ENCODE measurements at places on chromosomes 4 and X.
A peak's percentile ranks its signal among the peaks of the same experiment; 100 is the strongest.

DNA sequence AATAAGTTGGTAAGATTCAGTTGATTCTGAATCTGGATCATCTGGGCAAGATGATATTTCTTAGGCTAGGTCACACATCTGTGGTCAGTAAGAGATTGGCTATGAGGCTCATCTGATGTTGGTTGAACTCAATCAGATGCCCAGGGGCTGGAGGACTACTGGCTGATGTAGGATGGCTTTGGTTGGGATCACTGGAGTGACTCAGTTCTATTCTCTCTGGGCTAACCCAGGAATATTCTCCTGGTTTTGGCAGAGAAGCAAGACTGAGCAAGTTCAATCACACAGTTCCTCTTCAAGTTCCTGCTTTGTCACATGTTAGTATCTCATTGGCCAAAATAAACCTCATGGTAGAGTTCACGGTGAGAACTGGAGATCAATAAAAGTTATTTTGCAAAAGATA is 902.3 kb upstream of the SLIT2 start:
- DNase-seq, result no peak

DNA sequence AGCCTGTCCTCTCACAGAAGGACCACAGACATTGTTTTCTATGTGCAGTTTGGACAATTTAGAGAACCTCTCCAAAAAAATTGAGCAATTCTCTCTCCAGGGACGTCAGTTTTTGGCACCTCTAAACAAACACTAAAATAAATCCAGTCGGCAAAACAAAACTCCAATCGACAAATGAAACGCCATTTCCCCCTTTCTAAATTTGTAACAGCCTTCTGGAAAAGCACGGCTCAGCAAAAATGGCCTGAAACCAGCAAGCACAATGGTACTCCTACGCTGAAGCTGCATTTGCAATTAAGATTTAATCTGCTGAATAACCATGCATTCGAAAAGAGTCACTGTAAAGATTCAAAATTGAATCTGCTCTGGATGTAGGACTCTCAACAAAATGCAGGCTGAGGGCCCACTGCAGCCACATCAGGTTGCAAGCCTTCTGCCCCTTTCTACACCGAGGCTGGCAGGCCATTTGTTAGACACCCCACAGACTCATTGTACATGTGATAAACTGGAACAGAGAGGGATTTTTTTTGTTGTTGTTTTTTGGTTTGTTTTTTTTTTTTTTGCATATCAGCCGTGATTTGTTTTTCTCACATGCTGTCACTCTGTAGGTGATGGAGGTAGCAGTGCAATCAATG is 79.9 kb upstream of the MAP3K15 start:
- peak; percentile 56 for DNase-seq

- no peak for DNase-seq
These were observed 12.4 kb upstream of the FRYL start for GRCh38 chr4:48792348-48793006.

- no peak for DNase-seq
These were observed 17.5 kb downstream of the PRSS12 start for GRCh38 chr4:118335324-118335723.

GRCh38 chr4:39850727-39851126 is 127.0 kb downstream of the PDS5A start:
- DNase-seq, result no peak

DNA sequence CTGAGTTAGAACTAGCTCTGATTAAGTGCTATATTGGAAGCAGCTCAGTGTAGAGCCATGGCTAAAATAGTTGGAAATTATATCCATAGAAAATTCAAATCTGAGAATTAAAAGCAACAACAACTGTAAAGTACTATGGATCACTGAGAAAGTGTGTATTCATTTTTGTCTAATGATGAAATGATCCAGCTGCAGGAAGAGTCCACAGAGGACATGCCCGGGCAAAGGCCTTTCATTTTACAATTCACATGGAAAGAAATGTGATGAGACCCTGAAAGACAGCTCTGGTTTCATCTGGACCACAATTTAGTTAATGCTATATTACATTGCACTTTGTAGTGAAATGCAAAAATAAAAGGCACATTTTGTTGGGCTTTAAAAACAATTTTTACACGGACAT is 196.8 kb upstream of the FAT1 start:
- DNase-seq, result no peak

- DNase-seq, result peak; percentile 51
These were observed 902 bp upstream of the LARP1B start for GRCh38 chr4:128060121-128060698.

GRCh38 chrX:19555236-19555635 is 39.9 kb upstream of the MAP3K15 start:
- no peak for DNase-seq

DNA sequence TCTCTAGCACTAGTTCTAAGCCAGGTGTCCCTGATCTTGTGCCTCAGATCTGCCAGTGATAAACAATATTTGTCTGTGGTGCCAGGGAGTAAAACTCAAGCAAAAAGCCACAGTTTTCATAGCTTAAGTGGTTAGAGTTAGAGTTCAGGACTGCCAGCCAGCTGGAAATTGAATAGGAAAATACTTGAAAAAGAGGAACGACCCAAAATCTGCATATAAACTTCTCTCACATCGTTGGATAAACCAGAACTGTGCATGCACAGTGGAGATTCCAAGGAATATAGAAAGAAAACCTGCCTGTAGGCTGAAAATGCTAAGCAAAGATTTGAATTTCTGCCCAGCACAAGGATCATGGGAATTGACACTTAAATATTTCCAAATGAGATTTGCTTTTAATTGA is 35.0 kb upstream of the GNPDA2 start:
- no peak for DNase-seq

DNA sequence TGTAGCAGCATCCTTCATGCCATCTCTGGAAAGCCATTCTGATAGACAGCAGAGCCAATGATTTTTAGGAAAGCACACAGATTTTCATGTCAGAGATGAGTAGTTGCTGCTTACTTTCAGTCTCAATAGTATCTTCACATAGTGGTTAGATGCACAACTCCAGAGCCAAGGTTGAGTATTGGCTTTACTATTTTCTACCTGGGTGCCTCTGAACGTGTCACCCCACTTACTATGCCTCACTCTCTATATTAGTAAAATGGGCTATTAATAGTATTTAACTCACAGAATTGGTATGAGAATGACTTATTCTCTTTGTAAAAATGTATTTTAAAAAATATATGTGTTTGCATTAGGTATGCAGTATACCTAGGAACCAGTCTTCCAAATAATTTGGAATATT is 108.8 kb upstream of the STIM2 start:
- no peak for DNase-seq

DNA sequence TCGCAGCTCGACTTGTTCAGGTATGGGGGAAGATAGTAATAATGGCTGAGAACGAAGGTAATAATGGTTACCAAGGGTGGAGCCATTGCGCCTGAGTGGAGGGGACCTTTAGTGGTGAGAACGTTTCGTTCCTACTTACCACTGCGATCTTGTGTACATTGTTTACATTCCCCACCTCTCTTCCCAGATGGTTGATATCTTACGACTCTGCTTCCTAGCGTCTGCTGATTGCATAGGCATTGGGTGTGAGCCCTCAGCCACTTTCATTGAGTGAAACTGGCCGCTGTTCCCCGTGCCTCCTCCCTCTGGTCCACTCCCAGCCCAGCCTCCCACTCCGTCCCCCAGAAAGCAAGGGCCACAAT is 850 bp downstream of the IGBP1 start:
- no peak for DNase-seq

GRCh38 chr4:9704551-9705332 is 76.7 kb upstream of the DRD5 start:
- DNase-seq, result no peak

DNA sequence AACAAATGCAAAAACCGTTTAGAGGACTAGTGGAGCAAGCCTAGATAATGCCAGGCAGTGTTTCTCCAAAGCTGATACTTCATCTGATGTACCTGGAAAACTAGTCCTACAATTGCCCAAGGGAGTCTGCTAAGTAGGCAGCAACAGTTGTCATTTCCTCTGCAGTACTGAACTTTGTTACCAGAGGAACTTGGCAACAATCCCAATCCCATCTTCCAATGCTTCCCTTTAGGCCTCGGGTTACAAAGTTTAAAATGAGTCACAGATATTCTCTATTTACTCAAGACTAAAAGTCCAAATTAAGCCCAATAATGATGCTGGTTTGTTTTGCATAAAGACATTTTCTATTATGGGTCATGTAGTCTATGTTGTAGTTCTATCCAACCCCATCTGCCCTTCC is 120.0 kb upstream of the GLRA2 start:
- DNase-seq, result no peak

DNA sequence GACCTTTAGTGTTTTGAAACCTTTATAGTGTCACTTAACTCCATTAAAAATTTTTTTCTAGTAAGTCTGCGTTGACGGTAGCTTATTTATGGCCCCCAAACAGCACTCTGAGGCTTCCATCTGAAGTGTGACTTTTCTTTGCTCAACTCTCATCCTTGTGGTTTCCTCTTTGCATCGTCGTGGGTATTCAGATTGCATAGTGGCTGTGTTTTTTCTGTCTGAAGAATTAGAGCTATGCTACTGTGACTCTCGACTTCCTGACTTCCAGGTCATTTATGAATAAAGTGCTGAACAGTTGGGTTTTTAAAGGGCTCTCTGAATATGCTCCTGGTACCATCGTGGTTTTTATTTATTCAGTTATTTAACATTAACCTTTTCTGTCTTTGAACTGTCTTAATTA is 44.9 kb downstream of the JADE1 start:
- no peak for DNase-seq

- no peak for DNase-seq
These were observed 355.0 kb upstream of the GATB start for GRCh38 chr4:152115794-152116193.

DNA sequence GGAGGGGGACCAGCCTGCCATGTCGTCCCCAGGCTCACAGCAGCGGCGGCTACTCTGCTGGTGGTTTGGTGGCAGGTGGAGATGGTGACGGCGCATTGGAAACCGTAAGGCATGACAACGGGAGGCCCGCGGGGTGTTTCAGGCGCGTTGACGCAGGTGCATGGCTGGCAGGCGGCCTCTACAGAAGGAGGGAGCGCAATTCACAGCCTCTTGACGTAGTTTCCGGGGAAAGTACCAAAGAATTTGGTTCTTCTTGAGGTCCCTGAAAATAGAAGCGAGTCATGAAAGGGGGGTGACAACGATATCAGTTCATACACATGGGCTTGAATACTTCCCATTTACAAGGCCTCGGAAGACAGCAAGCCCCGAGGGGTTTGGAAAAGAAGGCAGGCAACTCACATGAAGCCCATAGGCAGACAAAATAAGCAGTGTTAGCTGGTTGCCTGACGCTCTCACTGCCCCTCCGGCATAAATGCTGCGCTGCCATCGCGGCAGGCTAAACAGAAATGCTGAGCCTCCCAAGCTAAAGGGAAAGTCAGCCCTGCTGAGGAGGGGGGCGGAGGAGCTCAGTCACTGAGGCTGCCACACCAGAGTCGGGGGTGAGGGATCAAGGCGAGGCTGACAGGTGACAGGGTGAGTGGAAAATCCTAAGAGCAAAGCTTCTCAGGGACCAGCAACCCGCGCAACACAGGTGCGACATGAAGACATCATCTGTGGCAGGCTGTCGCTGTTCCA is 52.3 kb upstream of the PDLIM3 start:
- DNase-seq, result peak; percentile 76

DNA sequence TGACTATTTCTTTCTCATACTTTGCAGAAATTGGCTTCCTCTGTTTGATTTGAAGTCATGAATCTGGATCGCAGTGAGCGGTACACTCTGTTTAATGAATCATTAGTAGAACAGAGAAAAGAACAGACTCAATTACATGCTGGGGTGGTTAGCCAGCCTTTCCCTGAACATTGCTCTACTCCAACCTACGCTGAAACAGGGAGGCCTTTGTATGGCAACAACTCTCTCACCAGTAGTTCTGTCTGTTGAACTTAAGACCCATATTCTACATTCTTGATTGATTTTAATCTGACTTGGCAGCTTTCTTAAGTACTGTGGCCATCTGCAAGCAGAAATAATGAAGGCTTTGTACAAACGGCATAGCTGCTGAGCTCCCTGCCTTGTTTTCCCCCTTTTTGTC is 19.0 kb upstream of the AP1S2 start:
- DNase-seq, result peak; percentile 27
